NCI-H526 (cell line): ENCODE measurements at places on chromosomes 6 and 20.

GRCh38 chr20:19908576-19908975 lies 108.6 kb upstream of the NAA20 start:
- DNase-seq, result no peak

GRCh38 chr6:152271776-152272464 lies 365.2 kb downstream of the SYNE1 start:
- no peak for DNase-seq

DNA sequence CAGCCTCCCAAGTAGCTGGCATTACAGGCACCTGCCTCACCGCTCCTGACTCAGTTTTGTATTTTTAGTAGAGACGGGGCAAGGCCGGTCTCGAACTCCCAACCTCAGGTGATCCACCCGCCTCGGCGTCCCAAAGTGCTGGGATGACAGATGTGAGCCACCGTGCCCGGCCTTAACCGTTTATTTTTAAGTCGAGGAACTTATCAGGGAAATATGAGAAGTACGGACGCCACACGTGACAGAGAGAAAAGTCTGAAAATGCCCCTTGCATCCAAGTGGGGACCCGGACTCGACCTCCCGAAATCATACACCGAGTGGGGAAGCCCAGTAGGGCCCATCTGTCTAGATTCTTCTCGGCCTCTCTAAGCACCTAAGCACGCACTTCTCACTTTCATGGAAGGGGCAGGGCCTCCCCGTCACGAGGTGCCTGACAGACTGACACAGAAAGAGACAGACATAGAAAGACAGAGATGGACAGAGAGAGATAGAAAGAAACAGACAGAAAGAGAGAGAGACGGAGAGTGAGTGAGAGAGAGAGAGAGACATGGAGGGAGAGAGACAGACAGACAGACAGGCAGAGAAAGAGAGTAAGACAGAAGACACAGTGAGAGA lies 756.5 kb upstream of the DEFB115 start:
- no peak for DNase-seq

GRCh38 chr20:12535316-12535715 lies 473.5 kb upstream of the SPTLC3 start:
- DNase-seq, result peak; percentile 6

DNA sequence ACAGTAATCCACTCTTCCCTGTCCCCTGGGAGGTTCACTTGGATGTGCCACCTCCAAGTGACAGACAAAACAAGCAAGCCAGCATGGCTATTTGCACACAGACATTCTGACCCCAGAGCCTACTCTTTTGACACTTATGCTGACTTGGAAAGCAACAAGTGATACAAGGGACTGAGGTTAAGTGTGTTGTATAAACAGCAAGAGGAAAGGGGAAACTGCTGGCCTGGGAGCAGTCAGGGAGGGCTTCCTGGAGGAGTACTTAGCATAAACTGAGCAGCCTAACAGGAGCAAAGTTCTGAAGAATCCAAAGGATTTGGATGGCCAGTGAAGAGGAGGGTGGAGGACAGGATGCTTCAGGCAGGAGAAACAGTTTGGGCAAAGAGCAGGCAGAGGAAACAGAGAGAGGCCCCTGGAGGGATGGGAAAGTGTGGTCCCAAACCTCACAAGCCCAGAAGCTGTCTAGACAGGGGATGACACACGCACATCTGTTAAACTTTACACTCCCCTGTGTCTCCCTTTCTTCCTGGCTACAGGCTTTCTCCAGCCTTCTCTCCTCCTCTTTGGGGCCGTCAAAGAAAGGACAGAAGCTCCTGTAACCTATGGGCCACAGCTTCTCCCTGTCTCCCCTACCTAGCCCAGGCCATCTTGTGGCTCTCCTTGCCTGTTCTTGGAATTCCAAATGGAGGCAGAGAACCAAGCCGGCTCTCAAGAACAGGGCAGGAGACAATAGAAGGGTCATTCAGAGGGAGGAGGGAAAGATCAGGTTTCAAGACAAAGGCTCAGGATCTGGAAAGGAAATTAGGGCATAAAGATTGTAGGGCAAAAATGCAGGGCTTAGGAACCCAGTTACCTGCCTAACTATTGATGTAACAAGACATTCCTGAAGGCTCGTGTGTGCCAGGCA lies 19.3 kb downstream of the SULF2 start:
- no peak for DNase-seq

- no peak for DNase-seq
These were observed 33.1 kb downstream of the PXDC1 start for GRCh38 chr6:3718407-3718806.

- DNase-seq, result peak; percentile 17
These were observed 1.4 kb upstream of the KHDC1 start for GRCh38 chr6:73264446-73264845.

DNA sequence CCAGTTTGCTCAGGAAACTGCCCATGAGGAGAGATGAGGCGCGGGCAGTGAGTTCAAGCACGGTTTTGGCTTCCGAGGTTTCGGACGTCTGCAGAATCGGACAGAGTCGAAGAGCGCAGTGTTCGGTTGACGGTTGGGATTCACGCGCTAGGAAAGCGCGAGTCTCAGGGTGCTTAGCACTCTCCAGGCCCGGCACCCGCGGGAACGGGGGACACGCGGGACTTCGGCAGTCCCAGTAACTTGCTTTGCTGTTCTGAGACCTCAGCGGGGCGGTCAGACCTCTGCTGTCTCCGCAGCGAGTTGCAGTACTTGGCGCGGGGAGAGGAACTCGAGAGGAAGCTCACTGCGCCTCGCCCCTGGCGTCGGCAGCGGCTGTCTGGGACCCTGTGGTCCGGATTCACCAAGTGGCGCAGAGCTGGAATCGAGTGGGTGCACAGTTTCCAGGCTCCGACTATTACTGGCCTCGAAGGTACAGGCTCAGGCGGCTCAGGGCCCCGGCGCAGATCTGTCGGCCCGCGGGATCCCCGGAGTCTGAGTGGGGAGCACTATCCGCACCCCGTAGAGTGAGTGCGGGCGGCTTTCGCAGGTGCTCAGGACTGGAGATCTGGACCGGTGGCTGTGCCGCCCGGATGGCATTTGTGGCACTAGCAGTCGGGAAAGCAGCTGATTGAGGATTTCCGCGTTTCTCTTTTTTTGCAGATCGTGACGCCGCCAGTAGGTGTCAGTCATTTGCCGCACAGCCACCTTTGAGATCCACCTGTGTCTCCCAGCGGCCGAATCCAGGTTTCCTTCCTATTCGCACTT lies at the start of gene POM121L2:
Gene POM121L2, minus strand, starts transcription at position 128 of the 804 bp plus-strand sequence. Its CDS starts 103 bp downstream, at position 25.
- DNase-seq, result peak; percentile 77

DNA sequence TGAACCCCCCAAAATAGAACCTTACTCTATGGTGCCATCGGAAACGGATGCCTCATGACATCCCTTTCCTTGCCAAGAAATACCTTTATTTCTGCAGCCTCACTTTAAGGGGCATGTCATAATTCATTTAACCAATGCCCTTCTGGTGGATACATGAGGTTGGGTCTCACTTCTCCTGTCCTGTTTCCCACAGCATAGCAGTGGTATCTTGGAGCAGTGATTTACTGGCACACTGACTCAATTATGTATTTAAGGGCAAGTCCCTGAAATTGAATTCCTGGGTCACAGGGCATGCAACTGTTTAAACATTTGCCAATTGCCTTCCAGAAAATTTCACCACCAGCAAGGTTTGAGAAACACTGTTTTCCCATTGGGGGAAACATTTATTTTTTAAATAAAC lies 639 bp upstream of the LBP start:
- no peak for DNase-seq

- DNase-seq, result no peak
These were observed 40.5 kb downstream of the RNGTT start for GRCh38 chr6:88922775-88923548.

- no peak for DNase-seq
These were observed 6.7 kb downstream of the SFT2D1 start for GRCh38 chr6:166335378-166336302.

DNA sequence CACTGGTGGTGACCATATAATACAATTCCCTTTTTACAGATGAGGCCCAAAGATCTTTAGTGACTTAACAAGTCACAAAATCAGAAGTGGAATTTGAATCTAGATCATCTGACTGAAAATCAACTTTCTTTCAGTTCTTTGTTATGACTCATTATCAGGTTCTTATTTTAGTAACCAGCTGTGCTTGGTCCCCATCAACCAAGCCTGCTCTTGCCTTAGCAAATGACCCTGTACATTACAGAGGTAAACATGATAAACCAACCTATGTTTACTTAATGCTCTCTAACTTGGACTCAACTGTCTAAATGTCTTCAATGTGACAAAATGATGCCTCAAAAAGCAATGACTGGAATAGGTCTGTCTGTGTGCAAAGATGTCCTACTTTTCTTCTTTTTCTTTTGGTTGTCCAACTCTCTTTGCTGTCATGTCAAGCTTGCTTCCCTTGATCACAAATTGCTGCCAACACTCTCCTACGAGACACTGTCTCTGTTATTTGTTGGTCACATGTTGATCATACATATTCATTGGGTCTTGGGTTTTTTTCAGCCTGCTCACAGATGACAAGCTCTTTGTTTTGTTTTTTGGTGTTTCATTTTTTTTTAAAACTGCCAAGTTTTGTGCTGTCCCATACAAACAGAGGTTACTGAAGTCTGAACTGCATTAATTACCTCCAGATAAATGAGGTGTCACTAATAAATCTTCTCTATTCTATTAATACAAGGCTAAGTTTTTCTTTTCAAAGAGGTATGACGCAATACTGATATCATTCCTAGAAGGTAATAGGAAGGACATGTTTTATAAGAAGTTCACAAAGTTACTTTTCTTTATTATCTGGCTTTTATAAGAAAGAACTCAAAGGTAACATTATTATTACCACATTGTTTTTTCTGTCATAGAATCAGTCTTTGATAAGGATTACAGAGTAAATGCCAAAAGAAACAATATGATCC lies 62.2 kb upstream of the PLN start:
- no peak for DNase-seq

DNA sequence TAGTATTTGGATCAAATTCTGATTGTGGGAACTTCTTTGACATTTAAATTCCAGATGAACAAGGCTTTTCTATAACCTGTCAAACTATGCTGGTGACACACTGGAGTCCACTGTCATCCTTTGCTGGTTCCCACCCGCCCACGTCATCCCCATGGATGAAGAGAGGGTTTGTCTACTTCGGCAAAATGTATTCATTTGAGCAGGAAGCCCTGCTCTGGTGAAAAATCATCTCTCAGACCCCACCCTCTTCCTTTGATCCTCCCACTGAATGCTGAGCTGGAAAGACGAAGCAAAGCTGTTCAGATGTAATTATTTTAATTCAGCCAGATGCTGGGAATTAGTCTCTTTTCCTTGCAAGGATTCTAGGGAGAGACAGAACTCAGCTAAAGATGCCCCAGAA lies 50.5 kb downstream of the CPNE5 start:
- DNase-seq, result no peak

- no peak for DNase-seq
These were observed 155.3 kb upstream of the EYA4 start for GRCh38 chr6:133085896-133086295.
